ENCODE measurements at places on chromosomes 2 and 18.

DNA sequence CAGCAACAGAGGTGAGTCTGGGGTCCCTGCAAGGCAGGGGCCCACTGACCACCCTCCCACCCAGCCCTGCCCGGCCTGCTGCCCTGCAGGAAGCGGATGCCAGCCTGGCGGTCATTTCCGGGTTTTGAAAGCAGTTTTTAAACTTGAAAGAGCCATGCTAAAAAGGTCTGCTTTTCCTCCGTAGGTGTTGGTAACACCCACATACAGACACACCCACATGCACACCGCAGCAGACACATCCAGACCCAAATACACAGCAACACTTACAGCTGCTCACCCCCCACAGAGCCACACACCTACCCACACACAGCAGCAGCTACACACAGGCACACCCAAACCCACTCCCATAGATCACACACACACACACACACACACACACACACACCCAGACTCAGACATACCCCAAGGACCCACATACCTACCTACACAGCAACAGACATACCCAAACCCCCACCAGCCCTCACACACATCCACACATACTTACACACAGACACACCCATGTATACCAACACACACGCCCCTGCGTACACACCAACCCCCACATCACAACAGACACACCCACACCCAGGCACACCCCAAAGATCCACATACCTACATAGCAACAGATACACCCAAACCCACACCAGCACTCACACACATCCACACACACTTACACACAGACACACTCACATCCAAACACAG, 7.6 kb downstream of the ZFP36L2 start:
- DNase-seq: peak; percentile 50

DNA sequence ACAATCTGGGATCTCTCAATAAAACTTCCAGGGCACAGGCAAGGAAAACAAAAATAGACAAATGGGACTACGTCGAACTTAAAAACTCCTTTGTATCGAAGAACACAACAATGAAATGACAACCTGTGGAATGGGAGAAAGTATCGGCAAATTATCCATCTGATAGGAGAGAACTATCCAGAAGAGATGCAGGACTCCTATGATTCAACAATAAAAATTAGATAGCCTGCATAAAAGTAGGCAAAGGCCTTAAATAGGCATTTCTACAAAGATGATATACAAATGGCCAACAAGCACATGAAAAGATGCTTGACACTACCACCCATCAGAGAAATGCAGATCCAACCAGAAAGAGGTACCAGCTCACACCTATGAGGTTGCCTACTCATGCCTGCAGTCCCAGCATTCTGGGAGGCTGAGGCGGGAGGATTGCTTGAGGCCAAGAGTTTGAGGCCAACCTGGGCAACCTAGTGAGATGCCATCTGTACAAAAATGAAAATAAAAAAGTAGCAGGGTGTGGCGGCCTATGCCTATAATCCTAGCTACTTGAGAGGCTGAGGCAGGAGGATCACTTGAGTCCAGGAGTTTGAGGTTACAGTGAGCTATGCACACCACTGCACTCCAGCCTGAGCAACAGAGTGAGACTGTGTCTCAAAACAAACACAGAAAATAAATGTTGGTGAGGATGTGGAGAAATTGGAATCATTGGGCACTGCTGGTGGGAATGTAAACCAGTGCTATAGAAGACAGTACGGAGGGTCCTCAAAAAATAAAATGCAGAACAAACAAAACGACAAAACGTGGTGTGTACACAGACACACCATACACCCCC, 21.6 kb downstream of the TWIST2 start:
- no peak for DNase-seq

- DNase-seq: peak; percentile 47
These were observed 7.7 kb downstream of the LPIN1 start for GRCh38 chr2:11753886-11754699.

GRCh38 chr2:236826606-236827156, 257.1 kb downstream of the ACKR3 start:
- DNase-seq: no peak

- peak; percentile 20 for DNase-seq
These were observed 562 bp downstream of the TWSG1 start for GRCh38 chr18:9334973-9335696.

- no peak for DNase-seq
These were observed 11.6 kb upstream of the NAB1 start for GRCh38 chr2:190637281-190637734.

DNA sequence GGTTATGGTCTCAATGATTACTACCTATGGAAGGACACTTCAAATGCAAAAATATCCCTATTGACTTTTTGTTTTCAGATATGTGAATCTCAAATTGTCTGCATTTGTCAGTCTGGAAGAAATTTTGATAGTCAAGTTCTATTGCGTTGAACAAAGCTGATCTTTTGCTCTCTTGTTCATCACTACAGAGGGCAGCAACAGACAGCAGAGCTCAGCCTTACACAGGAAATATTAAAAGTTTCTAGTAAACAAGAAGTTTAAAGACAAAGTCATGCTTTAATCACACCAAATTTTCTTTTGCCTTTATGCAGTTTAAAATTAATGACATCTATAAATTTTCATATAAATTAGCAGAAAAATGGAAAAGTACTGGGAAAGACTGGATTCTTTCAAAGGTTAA, 617.5 kb downstream of the NR4A2 start:
- no peak for DNase-seq

- DNase-seq: no peak
These were observed 30.6 kb upstream of the CHN1 start for GRCh38 chr2:175035806-175036205.

GRCh38 chr2:184681642-184682321, 83.5 kb downstream of the ZNF804A start:
- DNase-seq: no peak

DNA sequence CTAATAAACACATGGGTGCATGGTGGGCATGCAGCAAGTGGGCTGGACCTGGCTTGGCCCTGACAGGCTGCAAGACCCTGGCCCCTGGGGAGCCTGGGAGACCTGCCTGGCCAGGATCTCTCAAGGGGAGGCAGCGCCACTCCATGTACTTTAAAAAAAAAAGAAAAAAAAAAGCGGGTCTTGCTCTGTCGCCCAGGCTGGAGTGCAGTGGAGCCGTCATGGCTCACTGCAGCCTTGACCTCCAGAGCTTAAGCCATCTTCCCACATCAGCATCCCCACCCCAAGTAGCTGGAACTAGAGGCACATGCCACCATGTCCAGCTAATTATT, 29.5 kb upstream of the SEMA4C start:
- no peak for DNase-seq

GRCh38 chr18:70249118-70249517, 39.7 kb upstream of the SOCS6 start:
- DNase-seq: no peak

DNA sequence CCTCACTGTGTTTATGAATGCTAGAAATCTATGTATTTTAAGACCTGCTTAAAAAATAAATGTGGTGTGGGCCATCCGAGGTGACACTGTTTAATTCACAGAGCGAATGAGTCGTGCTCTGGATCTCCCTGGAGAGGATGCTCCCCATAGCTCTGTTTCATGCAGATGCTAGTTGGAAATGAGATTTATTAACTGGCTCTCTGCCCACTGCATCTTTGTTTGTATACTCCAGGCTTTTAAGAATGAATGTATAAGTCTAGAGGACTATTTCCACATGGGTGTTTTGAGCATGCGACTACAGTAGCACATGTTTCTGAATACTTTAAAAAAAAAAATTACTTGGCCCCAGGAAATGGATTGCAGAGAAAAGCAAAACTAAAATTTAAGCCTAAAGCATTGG, 3.9 kb downstream of the MAPRE2 start:
- DNase-seq: no peak

DNA sequence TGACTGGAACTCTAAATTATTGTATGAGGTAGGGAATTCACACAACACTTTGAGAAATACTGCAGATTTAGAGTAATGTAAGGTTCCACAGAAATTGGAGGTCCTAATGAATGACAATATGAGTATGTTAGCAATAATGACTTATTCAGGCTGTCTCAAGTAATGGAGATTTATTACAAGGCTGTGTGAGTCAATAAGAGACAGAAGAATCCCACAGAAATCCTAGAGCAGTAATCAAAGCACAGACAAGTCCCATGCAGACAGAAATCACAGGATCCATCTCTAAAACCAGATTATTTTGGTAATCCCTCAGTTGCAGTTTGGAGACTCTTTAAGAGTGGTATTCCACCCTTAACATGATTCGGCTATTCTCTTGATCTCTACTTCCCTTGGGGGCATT, 83.6 kb downstream of the FAM161A start:
- no peak for DNase-seq

GRCh38 chr2:44906972-44907371, 34.5 kb upstream of the SIX3 start:
- DNase-seq: no peak

- DNase-seq: no peak
These were observed 160.5 kb upstream of the STK17B start for GRCh38 chr2:196331851-196332250.

DNA sequence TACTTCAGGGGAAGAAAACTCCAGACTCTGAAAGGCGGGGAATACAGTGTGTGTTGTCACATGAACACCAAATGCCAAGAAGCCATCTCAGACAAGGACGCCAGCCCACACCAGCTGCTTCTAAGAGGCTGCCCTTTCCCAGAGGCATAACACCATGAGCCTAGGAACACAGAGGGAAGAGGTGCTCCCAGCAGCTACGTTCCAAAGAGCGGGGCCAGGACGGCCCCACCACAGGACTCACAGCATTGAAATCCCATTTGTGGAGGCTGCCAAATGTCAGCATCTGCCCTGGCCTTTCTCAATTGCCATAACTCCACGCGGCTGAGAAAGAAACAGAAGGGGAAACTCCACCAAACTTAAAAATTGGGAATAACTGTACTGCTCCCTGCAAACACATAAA, 20.1 kb upstream of the ID2 start:
- DNase-seq: no peak

- DNase-seq: no peak
These were observed 6.3 kb downstream of the NRP2 start for GRCh38 chr2:205688417-205689200.

GRCh38 chr18:51739044-51739666, 541.7 kb upstream of the MEX3C start:
- no peak for DNase-seq

DNA sequence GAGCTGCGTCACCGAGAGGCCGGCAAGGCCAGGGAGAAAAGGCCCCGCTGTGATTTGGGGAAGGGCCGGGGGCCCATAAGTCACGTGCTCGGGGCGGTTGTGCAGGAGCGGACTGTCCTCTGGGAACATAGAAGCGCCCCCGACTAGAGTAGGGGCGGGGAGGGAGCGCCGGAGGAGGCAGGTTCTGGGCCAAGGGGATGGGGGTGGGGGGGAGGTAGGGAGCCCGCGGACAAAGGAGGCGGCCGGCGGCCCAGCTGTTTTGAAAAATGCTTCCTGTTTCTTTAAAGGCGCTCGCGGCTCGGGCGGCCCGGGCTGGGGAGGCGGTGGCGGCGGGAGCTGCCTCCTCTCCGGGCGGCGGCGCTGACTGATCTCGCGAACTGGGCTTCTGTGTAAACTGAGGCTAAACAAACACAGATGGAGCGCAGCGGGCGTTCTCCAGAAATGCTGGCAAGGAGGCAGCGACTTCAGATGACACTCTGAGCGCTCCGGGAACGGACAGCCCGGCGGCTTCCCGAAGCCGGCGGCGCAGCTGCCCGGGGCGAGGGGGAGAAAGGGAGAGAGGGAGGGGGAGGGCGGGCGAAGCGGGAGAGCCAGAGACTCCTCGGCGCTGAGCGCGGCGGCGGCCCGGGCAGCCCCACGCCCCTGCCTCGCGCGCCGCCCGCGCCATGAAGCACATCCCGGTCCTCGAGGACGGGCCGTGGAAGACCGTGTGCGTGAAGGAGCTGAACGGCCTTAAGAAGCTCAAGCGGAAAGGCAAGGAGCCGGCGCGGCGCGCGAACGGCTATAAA, at the start of gene ATOH8:
Gene ATOH8 (plus strand): TSS at position 467 of the 788 bp plus-strand sequence. CDS start 199 bp downstream, at position 666.
- no peak for DNase-seq

GRCh38 chr18:74856434-74856833, 258.8 kb downstream of the ZNF407 start:
- DNase-seq: no peak

DNA sequence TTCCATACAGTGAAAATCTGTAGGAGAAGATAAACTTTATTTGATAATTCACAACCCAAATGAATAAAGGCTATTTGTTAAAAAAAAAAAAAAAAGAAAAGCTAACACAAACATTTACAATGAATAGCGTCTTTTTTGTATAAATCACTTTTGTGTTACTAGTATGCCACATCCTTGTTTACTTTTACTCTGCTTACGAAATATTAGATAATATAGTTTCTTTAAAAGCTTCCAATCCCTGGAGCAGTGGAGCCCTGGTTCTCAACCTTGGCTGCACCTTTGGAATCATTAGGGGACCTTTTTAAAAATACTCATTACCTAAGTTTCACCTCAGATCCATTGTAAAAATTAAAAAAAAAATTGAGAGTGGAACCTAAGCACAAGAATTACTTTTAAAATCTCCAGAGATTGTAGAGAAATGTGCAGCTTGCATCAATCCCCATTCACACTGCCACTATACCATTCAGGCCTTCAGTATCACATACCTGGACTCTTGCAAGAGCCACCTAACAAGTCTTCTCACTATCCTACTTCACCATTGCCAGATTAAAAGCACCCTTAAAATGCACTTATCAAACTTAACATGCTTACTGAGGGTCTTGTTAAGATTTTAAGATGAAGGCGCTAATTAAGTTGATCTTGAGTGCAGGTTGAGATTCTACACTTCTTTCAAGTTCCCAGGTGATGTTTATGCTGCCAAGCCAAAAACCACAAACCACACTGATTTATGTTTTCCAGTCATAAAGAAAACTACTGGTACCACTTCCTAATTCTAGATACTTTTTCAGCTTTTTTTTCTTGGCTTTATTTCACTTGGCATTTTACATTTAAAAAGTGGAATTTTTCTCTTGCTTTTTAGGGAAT, 59.7 kb upstream of the ZC3H15 start:
- DNase-seq: no peak
